Cardiac muscle cell (in vitro differentiated cells and primary cell): ENCODE measurements at places on chromosomes 6 and 20.

DNA sequence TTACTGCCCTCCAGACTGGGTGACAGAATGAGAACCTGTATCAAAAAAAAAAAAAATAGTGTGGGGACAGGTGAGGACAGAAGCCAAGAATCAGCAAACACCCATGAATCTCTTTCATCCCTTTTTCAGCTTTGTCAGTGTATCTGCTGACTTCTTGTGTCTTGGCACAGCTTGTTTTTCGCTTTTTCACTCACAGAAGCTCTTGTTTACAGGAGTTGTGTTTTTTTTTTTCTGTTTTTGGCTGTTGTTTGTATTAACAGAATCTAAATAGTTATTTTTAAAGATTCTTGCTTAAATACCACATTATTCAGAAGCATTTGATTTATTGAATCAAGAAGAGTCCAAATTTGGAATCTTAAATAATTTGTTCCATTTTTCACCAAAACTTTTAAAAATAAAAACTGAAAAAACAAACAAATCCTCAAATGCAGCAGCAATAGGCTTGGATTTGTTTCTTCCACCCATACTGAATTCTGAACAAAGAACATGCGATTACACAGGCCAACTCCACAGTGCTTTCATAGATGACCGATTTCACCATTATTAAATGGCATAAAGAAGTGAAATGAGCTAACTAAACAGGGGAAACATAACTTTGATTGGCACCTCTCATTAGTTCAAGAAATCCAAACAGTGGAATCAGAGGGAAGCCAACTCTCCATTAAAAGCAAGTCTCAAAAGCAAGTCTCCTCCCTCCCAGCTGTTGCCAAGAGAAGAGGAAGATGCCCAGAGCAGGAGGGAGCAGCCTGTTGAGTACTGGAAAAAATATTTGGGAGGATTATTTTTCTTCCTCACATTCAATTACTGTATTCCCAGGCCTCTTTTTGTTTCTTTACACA is 27.2 kb upstream of the GPR63 start:
- no peak for DNase-seq

- DNase-seq, result no peak
These were observed 4.0 kb upstream of the FAM8A1 start for GRCh38 chr6:17596085-17596484.

- DNase-seq, result no peak
These were observed 50.3 kb upstream of the NAA20 start for GRCh38 chr20:19966840-19967239.

GRCh38 chr6:107061125-107062020 is 33.4 kb downstream of the MTRES1 start:
- no peak for DNase-seq

GRCh38 chr20:48794816-48795457 is 32.9 kb downstream of the PREX1 start:
- DNase-seq, result no peak

DNA sequence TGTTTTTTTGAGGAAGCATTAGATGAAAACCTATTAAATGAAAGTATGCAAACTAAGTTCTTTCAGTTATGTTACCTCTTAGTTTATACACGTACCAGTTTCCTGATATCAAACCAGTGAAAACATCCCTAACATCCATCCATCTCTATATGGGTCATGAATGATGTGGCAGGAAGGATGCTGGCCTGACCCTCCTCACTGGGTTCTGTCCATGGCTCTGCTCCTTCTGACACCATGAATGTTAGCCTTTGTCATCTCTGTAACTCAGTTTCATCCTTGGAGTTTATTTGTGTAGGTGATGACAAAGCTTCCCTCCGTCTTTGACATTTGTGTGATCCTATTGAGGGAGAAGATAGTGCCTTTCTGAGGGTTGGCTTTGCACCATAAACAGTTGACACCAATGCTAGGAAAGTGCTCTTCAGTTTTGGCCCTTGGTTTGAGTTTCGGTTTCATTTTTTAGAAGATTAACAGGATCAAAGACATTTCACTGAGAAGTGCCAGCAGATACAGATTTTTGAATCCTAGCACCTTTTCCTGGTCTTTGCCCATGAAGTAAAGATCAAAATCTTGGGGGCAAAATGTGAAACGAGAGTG is 72.0 kb upstream of the SCGN start:
- no peak for DNase-seq

GRCh38 chr20:7980332-7981046 is 39.1 kb downstream of the TMX4 start:
- DNase-seq, result peak; percentile 77

DNA sequence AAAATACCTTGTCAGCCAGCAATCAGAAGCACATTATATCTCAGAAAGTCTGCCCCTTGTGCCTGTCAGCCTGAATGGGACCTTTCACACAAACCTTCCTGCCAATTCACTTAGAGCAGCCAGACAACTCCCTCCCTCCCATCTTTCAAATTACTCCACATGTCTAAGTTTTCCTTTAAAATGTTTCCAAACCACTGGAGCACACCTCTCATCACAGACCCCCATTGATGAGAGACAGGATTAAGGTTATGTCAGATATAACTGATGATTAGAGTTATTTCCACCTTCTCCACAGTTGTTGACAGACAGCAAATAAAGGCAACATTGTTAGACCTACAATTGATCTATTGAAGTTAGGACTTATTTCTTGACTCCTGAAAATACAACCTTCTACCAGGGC is 408.4 kb downstream of the PLCB1 start:
- no peak for DNase-seq

GRCh38 chr6:169237496-169238134 is 16.0 kb downstream of the THBS2 start:
- no peak for DNase-seq

DNA sequence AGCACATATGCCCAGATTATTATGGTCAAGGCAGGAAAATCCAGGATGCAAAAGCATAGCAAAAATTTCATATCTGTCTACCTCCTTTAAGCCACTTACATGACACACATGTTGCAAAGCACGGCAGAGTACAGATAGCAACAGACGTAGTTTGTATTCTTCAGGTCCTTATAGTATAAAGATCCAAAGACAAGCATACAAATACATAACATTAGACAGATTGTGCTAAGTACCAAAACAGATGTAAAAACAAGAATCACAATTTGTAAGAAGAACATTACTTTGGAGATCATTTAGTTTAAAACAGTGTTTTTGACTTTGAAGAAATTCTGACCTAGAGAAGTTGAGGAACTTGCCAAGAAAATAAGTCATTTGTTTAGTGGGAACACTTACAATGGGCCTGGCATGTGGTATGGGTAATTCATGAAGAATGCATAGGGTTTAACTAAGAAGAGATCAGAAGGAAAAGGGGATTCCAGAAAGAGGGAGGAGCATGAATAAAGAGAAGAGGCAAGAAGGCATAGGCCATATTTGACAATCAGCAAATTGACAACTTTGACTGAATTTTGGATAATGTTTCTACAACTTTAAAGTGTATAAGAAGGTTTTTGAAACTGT is 30.6 kb upstream of the LMBRD1 start:
- DNase-seq, result peak; percentile 62

- DNase-seq, result no peak
These were observed 33.5 kb upstream of the BMP6 start for GRCh38 chr6:7692453-7692784.

- DNase-seq, result no peak
These were observed 148.5 kb downstream of the PHACTR3 start for GRCh38 chr20:59752704-59753460.

DNA sequence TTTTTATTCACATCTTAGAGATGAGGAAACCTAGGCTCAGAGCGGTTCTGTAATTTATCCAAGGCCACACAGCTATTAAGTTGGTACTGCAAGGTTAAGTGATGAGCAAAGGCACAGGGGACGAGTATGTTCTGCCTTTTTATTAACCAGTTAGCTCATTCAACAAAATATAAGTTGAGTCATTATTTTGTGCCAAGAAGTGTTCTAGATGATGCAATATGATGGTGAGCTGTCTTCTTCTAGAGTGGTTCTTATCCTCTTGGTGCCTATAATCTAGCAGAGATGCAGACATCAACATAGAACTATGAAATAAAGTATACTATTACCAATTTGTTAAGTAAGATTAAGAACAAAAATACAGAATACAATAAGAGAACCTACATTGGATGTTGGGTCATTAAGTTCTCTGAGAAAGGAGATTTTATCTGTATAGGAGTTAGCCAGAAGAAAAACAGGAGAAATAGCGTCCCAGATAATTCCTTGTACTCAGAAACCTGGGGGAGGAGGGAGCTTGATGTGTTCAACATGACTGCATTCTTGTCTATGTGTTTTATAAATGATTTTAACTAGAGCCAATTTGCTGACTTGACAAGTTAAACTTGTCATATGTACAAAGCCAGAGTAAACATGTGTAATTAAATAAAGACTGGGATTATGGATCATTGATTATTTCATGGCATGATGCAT is 122.3 kb downstream of the TBXT start:
- no peak for DNase-seq

DNA sequence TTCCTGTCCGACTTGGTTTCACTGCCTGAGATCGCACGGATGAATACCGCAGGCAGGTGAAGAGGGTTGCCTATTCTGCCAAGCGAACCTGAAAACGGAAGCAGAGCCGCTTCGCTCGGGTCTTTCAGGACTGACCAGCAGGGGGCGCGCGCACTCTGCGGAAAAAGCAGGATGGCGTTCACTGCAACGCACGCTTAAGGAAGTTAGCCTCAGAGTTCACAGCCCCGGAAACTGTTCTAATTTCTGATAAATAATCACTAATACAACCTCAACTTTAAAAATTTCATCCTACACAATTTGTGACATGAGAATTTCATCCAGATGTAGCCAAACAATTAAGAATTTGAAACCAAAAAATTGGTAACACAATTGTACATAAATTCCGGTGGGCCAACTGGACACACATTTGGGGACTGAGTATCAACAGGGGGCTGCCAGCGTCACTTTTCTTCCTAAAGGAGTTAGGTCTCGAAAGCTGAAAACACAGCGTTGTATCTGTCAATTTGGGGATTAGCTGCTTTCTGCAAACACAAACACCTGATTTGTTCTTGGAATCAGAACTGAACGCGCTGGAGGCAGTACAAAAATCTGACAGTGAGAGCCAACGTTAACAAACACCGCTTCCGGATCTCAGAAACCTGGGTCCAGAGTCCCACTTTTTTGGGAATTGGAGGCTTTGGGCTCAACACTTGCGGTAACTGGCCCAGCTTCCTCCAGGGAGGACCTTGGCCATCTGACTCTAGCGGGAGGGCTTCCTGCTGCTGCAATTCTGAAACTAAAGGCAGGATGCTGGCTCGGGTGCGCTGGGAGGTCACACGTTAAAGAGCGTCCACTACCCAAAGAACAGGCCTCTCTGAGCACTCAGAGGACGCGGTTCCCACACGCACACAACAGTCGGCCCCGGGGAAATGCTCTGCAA is 8.8 kb downstream of the PXDC1 start:
- peak; percentile 82 for DNase-seq

DNA sequence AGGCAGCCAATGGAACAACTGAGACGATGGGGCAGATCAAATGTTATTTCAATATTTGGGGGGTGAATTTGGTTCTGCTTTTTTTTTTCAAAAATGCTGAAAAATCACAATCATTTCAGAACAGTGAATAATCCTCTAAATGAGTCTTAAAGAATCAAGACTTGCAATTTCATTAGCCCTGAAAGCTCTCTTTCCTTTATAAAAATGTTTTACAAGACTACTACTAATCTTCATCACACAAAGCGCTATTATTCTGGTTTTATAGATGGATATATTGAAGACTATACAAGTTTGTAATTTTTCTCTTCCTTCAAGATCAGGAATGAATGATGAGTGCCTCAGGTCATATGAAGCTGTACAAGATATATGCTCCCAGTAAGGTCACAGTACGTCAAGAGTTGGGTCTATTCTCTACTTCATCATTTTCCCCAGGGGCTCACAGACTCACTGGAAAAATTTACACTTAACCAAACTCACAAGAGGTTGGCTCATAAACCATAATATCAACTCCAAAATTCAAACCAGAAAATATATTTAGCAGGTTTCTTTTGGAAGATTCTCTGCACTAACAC is 19.5 kb downstream of the RNF24 start:
- DNase-seq, result no peak

DNA sequence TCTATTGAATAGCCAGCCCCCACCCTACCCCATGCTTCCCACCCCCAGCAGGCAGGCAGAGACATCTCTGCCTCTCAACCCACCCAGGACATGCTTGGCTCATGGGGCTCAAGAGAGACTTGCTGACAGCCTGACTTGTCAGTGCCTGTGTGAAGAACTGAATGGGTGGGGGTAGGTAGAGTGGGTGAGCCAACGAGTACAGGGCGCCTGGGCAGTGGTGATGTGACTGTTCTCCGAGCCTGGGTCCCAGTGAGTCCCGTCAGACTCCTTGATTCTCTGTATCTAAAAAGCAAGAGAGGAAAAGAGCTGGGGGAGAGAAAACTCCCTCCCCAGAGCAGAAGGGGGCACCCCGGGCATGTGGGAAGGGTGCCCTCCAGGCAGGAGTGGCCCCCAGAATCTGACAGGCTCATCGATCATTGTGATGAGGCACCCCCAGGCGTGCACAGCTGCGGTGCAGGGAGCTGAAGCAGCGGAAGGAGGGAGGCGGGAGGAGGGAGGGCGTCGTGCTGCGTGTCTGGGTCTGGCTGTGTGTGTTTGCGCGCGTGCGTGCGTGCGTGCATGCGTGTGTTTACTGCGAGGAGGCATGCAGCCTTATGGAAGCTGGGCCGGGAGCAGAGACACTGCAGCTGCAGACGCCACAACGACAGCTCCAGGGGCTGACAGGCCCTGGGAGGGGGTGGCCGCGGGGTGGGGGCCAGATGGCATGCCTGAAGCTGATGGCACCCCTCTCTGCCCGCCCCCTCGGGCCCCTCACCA is 40.2 kb downstream of the FOXP4 start:
- DNase-seq, result no peak

- DNase-seq, result no peak
These were observed 66.4 kb downstream of the FYN start for GRCh38 chr6:111806561-111807497.

GRCh38 chr6:156776470-156776839 is 723 bp upstream of the ARID1B start:
- DNase-seq, result no peak

DNA sequence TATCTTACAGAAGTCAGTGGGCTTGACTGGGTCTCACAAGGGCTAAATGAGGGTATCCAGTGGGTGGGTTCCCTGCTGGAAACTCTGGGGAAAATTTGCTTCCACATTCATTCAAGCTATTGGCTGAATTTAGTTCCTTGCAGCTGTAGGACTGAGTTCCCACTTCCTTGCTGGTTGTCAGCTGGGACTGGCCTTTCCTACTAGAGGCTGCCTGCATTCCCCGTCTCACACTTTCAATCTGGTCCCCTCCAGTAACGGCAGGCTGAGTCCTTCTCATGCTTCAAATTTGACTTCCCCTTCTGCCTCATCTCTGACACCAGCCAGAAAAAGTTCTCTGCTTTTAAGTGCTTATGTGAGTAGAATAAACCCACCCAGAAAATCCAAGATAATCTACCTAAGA is 4.4 kb downstream of the CSNK2A1 start:
- DNase-seq, result no peak

- DNase-seq, result peak; percentile 21
These were observed 149.6 kb upstream of the KCNK16 start for GRCh38 chr6:39471954-39472659.
